ENCODE measurements at places on chromosomes 16 and 17.

DNA sequence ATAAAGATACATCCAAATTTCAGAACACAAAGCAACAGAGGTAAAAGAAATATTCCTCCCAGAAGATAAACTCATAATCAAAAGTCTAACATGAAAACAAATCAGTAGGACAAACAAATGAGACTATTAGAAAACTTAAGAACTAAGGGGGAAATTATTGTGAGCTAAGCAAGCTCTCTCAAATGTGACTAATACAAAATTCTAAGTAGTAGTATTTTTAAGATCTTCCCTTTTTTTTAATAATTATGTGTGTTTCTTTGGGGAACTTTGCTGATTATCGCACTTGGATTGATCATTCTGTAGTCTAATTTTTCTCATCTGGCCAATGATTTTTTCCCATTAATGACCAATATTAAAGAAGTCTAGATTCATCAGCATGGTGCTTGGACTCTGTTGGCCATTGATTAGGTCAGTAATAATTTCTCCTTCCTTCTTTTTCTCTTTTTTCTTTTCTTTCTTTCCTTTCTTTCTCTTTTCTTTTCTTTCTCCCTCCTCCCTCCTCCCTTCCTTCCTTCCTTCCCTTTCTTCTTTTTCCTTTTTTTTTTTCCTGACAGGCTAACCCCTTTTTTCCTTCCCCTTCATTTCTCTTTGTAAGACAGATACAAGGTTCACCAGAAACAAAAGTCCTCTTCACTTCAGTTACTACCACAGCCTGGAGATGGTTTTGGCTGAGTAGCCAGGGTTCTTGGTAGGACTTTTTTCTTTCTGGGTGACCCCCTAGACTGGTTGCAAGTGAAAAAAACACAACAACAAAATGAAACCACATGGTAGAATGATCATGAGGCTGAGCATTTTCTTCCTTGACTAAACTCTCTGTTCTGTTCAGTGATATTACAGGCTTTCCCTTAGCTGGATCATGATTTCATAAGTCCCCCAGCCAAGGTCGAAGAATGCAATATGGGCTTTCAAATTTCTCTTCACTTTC is 2.9 kb upstream of the ABCA6 start:
- no peak for DNase-seq

DNA sequence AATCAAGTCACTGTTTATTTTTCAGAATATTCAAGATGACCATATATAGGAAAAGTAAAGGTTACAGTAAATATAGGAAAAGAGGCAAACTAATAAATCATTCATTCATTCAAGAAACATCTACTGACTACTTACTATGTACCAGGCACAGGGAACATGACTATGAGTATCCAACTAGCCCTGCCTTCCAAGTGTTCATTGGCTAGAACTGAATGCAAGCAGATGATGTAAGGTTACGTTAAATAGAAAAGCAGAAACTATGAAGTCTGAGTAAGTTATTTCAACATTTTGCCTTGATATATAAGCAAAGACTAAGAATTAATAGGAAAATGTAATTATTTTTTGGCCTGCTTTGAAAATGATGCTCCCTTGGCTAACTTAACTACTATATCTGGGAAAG is 36.7 kb downstream of the SPAG9 start:
- no peak for DNase-seq

- DNase-seq, result no peak
These were observed 13.3 kb downstream of the HERPUD1 start for GRCh38 chr16:56944954-56945839.

GRCh38 chr17:56130631-56131030 is 22.6 kb upstream of the ANKFN1 start:
- no peak for DNase-seq

GRCh38 chr16:68644296-68644695 is 814 bp upstream of the CDH3 start:
- DNase-seq, result no peak

DNA sequence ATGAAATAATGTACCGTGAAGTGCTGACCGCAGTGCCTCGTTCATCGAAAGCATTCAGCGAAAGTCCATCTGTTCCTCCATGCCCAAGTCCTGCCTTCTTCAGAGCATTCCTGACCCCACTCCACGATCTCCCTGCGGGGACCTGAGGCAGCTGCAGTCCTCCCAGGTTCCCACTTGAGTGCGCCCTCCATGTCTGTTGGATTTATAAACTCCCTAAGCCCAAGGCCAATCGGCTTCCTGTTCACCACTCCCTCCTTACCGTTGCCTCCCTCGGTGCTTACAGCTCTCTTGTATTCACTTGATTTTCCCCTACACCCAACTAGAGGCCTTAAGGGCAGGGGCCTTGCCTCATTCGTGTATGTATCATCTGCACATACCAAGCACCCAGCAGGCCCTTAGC is 2.8 kb downstream of the RAD51D start:
- DNase-seq, result no peak

DNA sequence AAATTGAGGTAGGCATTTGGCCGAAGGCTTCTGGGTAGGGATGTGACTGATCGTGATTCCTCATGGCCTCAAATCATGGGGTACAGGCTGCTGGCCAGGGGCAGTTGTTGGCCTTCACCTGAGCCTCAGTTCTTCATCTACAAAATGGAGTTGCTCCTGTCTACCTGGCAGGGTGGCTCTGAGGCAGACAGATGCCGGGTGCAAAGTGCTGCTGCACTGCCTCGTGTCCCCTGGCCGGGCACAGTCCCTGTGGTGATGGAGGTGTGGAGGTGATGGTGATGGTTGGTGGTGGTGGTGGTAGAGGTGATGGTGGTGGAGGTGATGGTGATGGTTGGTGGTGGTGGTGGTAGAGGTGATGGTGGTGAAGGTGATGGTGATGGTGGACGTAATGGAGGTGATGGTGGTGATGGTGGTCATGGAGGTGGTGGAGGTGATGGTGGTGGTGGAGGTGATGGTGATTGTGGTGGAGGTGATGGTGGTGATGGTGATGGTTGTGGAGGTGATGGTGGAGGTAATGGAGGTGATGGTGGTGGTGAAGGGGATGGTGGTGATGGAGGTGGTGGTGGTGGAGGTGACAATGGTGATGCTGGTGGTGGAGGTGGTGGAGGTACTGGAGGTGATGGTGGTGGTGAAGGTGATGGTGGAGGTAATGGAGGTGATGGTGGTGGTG is 52.6 kb downstream of the RNF213 start:
- no peak for DNase-seq

DNA sequence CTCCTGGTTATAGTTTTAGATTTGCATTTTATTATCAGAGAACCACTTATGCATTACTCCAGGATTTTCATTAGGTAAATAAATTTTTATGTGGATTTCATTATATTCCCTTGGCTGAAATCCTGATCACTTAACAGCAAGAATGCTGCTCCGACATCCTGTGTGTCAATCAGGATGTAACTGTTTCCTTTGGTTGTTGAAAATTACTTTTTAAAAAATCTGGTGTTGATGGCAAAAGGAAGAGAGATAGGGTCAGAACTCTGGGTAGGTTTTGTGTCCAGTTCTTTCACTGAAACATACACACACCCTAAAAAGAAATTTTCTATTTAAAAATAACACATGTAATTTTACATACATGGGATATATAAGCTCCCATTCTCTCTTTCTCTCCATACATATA is 30.9 kb downstream of the ZNF423 start:
- no peak for DNase-seq

- DNase-seq, result no peak
These were observed 9.7 kb upstream of the CSF3 start for GRCh38 chr17:40005520-40005919.

- DNase-seq, result no peak
These were observed 491 bp downstream of the POLR2C start for GRCh38 chr16:57462978-57463362.

GRCh38 chr17:26731005-26731921 is 562.7 kb upstream of the WSB1 start:
- DNase-seq, result no peak

GRCh38 chr17:57213180-57213825 is 43.0 kb upstream of the MSI2 start:
- no peak for DNase-seq

DNA sequence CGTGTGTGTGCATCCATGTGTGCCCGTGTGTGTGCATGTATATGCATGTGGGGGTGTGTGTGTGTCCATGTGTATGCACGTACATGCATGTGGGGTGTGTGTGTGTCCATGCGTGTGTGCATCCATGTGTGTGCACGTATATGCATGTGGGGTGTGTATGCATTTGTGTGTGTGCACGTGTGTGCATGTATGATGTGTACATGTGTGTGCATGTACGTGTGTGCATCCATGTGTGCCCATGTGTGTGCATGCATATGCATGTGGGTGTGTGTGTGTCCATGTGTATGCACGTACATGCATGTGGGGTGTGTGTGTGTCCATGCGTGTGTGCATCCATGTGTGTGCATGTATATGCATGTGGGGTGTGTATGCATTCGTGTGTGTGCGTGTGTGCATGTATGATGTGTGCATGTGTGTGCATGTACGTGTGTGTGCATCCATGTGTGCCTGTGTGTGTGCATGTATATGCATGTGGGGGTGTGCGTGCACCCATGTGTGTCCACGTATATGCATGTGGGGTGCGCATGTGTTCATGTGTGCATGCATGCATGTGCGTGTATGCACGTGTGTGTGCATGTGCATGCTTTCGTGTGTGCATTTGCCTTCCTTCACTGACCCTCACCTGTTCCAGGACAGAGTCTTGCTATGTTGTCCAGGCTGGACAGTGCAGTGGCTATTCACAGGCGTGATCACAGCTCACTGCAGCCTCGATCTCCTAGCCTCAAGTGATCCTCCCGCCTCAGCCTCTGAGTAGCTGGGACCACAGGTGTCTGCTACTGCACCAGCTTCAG is 129.6 kb upstream of the TNRC6C start:
- no peak for DNase-seq

GRCh38 chr17:38797828-38798227 is 1.5 kb downstream of the PIP4K2B start:
- DNase-seq, result no peak

- no peak for DNase-seq
These were observed 12.5 kb upstream of the GP1BA start for GRCh38 chr17:4919511-4920047.

DNA sequence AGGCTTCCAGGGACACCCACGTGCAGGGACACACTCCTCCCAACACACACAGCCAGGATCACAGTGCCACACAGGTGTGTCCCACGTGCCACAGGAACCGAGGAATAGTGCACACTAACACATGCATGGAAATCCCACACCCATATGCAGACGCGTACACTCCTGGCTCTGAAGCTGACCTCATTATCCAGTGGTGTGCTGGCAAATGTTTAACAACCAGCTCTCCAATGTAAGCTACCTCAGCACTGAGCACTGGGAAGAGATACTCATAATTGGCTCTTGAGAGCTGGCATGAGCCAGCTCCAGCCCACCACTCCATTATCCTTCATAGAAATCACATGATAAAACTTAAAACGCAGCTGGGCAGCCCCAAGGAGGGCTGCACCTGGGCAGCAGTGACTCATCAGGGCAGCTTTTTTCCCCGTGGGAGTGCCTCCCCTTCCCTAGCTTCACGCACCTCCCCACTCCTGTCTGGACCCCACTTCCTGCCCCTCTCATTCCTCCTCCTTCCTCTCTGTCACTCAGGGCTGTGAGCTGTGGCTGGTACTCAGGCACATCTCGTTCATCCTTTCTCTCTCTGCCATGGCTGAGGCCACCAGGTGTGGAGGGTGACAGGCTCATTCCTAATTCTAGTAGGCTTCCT is 14.9 kb upstream of the TBX21 start:
- no peak for DNase-seq

- no peak for DNase-seq
These were observed 55.0 kb upstream of the MRC2 start for GRCh38 chr17:62572488-62572887.

- no peak for DNase-seq
These were observed 10.9 kb downstream of the DNAAF8 start for GRCh38 chr16:4745274-4745569.

- no peak for DNase-seq
These were observed 1.4 kb upstream of the RHBDF2 start for GRCh38 chr17:76502341-76503211.

GRCh38 chr16:48681520-48681919 is 71.5 kb upstream of the N4BP1 start:
- DNase-seq, result no peak

DNA sequence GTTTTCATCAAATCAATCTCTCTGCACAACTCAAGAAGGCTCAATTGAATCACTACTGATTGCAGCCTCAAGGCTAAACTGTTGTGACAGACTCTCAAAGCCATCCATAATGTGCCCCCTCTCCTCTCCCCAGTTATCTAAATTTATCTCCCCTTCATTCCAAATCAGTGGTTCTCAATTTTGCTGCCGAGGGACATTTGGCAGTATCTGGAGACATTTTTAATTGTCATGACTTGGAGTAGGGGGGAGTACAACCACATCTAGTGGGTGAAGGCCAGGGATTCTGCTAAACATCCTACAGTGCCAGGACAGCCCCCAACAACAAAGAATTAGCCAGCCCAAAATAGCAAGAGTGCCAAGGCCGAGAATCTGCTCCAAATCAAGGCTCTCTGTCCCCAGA is 9.1 kb downstream of the USP31 start:
- no peak for DNase-seq

DNA sequence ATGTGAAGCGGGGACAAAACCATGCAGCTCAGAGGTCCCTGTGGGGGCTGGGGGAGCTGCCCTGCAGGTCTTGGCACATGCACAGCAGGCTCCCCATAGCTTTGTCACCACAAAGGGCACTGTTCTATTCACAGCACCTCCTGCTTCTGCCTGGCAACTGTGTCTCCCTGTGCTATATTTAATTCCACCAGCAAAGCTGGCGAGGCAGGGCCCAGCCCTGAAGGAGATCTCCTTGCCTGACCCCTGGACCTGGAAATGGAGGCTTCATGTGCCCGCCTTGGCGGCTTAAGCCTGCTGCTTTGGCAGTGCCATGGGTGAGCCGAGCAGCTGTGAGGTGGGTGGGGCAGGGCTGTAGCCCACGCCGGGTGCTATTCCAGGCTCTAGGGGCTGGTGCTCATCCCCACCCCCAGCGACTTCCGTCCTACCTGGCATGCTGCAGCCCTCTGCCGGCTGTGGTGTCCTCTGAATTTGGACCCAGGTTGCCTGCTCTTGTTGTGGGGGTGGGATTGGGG is 6.8 kb downstream of the LDHD start:
- DNase-seq, result no peak

DNA sequence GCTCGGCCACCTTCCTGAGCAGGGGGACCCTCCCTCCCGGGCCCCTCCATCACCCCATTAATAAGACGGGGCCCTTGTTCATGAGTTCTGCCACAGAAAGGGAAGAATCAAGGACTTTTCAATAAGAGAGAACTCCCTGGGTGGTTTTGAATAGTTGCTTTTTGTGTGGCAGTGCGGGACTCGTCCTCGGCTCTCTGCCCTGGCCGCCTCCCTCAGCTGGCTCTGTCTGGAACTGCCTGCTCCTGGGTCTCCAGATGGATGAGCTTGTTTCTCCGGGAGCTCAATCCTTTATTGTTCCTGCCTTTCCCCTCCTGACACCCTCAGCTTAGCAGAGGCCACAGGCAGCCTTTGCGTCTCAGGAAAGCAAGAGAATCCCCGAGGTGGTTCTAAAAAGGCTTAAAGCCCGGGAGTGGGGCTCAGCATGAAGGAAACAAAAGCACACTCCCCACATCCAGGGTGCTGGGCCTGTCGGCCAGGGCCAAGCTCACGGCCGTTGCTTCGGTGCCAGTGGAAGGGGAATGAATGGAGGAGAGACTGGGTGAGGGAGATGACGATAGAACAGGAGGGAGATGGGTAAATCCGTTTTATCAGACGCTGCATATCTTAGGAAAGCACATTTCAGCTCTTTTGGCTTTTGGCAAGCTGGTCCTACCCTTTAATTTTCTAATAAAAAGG is 60.2 kb downstream of the RAI1 start:
- DNase-seq, result no peak
